ENCODE measurements at places on chromosomes 5 and 9.

GRCh38 chr5:87825583-87825982 lies 412.9 kb upstream of the CCNH start:
- DNase-seq: no peak

DNA sequence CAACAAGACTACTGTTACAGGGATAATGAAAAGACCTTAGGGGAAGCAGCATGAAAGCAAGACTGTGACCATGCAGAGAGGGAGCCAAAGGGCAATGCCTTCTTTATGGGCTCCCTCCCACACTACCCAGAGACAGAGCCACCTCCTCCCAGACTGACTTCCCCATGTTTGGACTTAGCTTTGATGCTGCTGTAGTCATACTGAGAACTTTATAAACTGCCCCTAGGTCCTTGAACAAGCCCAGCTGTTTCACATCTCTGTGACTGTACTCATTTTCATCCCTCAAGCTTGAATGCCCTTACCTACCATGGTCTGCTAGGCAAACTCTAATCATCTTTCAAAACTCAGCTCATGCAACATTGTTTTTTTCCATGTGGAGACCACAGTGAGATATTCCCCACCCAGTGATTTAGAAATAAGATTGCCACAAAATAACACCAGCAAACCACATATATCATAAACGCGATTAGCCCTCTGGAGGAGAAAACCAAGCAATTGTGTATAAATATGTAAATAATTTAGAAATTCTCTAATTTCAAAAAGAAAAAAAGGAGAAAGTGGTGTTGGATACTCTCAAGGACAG lies 23.4 kb upstream of the FAM169A start:
- no peak for DNase-seq

GRCh38 chr5:124583469-124584350 lies 162.7 kb downstream of the ZNF608 start:
- DNase-seq: no peak

- DNase-seq: no peak
These were observed 163.2 kb upstream of the KLF9 start for GRCh38 chr9:70577671-70578070.

DNA sequence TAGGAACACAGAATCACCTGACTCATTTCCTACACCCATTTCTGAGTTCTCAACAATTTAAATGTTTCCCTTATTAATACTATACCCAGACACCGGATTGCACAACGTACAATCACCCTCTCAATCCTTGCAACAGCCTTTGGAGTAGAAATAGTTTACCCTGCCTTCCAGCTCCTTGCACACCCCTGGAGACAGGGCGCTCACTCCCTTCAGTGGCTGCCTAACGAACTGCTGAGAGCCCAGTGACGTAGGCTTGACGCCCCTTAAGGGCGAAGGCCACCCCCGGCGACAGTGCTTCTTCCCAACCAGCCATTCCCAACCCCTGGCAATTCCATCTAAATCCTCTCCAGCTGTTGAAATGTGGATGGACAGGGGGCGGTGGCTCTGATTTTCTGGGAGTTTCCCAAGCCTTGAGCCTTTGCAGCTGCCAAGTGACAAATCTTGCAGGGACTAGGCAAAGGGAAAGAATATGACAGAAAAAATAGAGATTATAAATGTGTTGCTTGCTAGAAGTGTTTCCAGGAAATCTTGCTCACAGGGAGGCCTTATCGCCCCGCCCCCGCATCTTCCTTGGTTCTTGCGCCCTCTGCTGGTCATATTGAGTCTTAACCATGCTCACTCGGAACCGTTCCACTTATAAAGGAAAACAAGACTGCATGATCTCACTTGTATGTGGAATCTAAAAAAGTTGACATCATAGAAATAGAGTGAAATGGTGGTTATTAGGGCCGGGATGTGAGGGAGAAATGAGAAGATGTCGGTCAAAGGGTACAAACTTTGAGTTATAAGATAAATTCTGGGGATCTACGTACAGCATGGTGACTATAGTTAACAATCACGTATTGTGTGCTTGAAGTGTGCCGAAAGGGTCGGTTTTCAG lies 7.6 kb upstream of the BARX1 start:
- peak; percentile 63 for DNase-seq

- DNase-seq: no peak
These were observed 67.9 kb upstream of the PRR16 start for GRCh38 chr5:120396186-120396585.

GRCh38 chr5:2674456-2674855 lies 77.0 kb downstream of the IRX2 start:
- DNase-seq: no peak

DNA sequence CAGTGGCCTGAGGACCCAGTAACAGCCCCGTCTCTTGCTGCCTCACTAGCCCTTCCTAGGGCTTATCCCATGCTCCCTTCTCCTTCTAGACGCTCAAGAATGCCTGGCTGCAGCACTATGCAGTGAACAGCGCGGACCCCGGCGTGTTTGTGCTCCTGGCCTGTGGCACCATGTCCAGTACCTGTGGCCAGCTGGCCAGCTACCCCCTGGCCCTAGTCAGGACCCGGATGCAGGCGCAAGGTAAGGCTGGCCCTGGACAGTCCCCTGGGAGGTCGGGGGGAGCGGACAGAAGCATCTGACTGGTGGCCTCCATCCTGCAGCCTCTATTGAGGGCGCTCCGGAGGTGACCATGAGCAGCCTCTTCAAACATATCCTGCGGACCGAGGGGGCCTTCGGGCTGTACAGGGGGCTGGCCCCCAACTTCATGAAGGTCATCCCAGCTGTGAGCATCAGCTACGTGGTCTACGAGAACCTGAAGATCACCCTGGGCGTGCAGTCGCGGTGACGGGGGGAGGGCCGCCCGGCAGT lies 20.5 kb downstream of the PTGES2 start:
- no peak for DNase-seq

GRCh38 chr5:34038390-34038789 lies 4.6 kb downstream of the C1QTNF3 start:
- no peak for DNase-seq

- peak; percentile 78 for DNase-seq
These were observed at the start of gene PTTG1 for GRCh38 chr5:160421625-160422258. Gene PTTG1 (plus strand): TSS chr5:160421855. CDS start chr5:160422313, 458 bp downstream.

GRCh38 chr9:134871697-134872340 lies 8.8 kb upstream of the FCN2 start:
- no peak for DNase-seq

DNA sequence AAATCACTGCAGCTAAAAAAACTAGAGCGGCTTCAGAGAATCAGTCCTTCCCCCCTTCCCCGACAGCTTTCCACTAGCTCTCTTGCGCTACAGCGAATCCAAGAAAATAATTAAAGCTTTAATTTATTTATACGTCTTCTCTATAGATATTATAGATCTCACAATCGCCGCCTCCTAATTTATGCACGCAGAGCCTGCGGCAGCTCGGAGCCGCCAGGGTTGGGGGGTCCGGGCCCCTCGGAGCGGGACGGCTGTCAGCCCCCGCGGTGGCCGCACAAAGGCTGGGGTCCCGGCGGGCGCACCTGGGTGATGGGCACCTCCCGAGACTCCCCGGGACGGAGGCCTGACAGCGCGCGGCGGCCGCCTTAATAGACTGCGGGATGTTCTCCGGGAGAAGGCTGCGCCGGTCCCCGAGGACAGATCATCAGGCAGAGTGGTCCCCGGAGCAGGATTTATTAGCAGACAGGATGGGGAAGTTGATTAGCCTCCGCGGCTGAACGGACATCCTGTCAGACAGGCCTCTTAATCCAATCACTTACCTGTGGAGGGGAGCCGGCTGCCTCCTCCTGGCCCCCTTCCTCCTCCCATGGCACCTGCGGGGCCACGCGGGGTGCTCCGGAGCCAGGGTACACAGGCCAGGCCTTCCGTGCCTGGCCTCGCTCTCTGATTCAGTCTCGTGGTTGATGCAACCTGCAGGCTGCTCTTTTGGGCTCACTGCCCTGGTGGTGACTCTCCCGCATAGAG lies 166.8 kb downstream of the MELK start:
- DNase-seq: no peak

DNA sequence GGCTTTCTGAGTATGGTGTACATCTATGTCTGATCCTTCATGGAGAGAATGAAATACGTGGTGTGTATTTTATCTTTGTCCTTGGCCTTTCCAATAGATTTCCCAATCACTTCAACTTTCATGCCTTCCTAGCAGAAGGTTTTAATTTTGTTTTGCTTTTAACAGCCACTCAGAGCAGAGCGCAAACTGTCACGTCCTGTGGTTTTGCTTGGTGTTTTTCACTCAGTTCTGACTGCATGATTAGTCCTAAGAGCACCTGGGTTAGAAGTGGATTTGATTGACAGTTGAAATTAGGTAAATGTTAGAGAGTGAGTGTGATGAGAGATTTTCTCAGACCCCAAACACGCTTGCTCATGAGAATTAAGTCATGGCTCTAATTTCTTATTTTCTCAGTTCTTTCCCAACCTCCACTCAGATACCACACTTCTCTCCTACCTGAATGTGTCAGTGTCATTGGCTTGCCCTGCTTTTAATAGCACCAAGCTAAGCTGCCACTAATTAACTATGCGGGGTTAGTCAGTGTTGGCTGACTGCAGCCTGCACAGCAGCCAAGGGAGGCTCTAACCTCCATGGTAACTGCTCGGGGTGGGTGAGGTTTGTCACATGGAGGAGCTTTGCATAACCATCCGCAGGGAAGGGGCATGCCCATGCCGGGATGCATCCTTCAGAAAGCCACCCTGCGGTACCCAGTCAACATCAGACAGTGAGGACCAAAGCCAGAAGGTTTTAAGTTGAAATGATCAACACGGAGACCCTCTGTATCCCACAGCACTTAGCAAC lies 173.4 kb downstream of the NR3C1 start:
- DNase-seq: no peak

- DNase-seq: no peak
These were observed 592.0 kb downstream of the CHSY3 start for GRCh38 chr5:130496215-130496614.

GRCh38 chr9:88498880-88499279 lies 36.1 kb upstream of the NXNL2 start:
- no peak for DNase-seq

DNA sequence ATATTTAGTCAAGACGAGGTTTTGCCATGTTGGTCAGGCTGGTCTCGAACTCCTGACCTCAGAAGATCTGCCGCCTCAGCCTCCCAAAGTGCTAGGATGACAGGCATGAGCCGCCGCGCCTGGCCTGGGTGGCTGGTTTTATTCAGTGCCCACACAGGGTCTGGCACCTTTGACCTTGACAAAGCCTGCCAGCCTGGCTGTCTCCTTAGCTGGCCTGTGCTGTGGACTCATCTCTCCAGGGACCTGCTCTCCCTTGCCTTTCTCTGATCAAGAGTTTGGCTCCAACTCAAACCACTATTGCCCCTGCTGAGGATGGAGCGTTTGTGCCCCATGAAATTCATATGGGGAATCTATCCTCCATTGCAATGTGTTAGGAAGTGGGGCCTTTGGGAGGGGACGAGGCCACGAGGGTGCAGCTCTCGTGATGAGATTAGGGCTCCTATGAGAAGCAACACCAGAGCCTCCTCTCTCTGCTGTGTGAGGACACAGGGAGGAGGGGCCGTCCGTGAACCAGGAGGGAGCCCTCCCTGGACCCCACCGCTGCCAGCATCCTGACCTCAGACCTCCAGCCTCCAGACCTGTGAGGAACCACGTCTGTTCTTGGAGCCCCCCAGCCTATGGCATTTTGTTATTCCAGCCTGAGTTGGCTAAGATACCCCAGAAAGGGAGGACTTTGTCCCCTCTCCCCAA lies 45.0 kb downstream of the MRPL36 start:
- DNase-seq: no peak

DNA sequence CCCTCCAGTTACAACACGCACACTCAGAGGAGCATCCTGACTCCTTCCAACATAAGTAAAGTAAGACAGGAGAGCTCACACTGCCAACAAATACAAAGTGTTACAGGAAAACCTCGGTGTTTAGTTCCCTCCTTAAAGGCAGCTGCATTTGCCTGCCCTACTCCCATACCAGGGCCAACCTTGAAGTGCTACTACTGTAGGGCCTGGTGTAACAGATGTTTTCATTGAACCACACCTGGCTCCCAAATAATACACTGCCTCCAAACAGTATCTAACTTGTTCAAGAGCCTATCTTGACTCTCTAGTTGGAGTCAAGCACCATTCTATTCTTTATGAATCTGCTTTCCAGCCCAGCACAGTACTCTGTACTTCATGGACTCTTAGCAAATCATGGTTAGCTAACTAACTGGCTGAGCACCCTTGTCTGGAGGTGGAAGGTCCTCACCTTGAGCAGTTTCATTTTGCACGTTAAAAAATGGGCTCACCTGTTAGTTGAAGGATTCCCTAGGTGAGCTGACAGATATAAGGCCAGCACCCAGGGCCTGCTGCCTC lies 34.6 kb downstream of the TTC39B start:
- DNase-seq: no peak

- DNase-seq: no peak
These were observed 1130.4 kb upstream of the ACO1 start for GRCh38 chr9:31253800-31254762.

DNA sequence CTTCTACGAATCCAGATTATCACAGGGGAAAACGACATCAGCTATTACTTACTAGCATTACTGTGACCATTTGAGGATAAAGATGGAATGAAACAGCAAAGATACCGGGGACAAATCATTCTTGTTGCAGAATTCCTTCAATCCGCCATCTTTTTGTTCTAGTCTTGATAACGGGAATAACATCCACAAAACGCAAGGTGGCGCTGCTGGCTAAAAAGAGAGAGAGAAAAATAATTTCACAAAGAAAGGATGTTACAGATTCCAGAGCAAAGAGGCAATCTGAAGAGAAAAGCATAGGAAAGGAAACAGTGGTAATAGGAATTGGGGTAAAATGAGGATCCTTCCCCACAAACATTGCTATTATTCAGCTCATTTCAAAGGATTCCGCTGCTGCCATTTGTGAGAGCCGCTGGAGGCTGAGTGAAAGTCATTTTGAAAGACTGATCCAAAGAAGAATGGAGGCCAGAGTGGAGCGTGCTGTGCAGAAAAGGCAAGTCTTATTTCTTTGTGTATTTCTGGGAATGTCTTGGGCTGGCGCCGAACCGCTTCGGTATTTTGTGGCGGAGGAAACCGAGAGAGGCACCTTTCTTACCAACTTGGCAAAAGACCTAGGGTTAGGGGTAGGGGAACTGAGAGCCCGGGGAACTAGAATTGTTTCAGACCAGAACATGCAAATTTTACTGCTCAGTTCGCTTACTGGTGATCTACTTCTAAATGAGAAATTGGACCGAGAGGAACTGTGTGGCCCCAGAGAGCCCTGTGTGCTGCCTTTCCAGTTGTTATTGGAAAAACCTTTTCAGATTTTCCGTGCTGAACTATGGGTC lies at the start of gene PCDHB7:
PCDHB7 (plus strand) TSS at position 264 of the 824 bp plus-strand sequence; CDS start at position 456, 192 bp downstream.
- DNase-seq: no peak

DNA sequence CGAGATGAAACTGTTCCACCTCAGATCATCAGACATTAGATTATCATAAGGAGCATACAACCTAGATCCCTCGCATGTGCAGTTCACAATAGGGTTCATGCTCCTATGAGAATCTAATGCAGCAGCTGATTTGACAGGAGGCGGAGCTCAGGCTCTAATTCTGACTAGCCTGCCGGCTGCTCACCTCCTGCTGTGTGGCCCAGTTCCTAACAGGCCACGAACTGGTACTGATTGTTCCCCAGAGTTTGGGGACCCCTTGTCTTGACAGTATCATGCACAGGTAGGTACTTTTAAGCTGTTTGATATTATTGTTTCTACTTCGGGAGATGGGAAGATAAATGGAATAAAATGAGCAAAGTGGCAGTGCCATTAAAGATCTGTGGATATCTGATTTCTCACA lies 66.9 kb downstream of the ZCCHC7 start:
- DNase-seq: no peak
